ENCODE measurements at places on chromosomes 1 and 21.
A peak's percentile ranks its signal among the peaks of the same experiment; 100 is the strongest.

DNA sequence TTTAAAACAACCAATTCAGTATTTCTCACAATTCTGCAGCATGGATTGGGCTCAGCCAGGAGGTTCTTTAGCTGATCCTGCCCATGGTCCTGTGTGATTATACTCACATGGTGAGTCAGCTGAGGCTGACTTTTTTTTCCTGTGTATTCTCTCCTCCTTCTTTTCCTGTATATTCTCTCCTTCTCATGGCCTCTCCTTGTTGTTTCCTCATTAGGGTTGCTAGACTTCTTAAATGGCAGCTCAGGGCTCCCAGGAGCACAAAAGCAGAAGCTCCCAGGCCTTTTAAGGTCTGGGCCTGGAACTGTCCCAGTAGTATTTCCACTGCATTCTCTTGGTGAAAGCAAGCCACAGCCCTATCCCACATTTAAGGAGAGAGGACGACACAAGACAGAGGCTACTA is 26.8 kb downstream of the VANGL1 start:
- no peak for DNase-seq

DNA sequence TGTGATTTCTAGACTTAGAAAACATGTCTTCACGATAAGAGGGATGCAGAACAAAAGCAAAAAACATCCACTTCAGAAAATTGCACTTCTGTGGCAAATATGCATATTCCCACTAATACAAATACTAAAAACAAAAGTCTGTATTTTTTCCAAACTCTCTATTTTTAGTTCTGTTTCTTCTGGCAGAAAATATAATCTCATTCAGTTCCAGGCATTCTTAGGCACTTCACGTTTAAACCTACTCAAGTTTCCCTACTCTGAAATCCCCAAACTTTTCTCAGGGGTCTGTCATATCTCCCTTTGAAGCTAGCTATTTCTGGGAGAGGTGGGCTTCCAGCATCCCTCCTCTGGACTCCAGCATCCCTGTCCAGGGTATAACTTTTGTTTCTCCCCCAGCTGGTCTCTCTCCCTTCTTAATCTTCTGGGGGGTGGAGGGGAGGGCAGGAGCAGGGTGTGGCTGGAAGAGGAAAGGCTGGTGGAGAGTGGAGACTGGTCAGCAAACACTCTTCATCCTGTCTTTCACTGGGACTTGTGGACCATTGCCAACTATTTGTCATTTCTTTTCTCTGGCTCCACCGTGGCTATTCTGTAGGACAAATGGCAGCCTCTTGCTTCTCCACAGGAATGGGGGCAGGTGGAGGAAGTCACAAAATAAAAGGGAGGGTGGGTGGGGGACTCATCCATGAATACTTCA is 19.6 kb upstream of the NCF2 start:
- no peak for DNase-seq

DNA sequence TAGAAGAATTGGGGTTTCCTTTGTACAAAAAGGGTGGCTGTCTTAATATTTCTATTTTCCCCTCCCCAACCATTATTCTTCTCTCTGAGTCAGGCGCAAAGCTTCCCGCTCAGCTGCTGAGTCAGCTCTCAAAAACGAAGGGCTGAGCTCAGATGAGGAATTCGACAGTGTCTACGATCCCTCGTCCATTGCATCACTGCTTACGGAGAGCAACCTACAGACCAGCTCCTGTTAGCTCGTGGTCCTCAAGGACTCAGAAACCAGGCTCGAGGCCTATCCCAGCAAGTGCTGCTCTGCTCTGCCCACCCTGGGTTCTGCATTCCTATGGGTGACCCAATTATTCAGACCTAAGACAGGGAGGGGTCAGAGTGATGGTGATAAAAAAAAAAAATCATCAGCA is 3.0 kb upstream of the TUFT1 start:
- no peak for DNase-seq

DNA sequence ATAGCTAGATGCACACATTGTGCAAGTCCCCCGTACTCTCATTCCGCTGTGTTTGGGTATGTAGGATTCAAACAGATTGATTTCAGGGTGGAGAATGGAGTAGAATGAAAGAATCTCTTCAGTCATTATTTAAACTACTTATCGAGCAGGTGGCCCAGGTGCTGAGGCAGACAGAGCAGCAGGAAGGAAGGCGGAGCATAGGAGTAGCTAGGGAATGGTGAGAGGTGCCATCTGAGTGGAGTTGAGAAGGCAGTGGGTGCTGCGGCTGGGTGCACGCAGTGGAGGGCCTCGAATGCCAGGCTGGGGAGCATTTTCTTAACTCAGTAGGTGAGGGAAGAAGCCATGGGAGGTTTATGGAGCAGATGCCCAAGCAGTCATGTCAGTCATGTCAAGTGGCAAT is 45.2 kb upstream of the CD101 start:
- no peak for DNase-seq

DNA sequence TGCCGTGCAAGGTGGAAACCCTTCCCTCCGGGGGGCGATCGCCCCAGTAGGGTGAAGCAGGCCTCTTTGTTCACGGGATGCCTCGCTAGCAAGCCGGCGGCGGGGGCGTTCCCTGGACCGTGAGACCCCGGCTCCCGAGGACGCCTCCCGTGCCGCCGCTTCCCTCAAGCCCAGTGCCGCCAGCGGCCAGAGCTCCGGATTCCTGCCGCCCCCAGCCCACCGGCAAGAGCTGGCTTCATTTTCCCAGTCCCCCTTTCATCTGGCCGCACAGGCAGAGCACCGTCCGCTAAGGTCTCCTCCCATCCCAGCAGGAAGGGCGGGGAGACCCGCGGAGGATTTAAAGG is 16.3 kb downstream of the IER5 start:
- DNase-seq, result peak; percentile 17

DNA sequence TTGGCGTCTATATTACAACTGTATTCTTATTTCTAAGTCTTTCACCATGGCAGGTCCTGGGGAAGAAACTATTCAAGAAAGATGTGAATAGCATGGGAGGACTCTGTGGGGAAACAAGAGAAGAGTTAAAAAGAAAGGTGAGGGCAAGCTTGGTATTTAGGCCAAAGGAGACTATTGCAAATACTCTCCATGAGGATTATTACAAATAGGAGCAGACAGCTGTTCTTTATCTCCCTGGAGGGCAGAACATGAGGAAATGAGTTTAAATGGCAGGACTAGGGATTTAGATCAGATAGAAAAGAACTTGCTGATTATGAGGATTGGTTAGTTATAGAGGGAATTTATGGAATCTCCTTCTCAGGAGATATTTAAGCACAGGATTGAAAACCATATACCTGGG is 186.8 kb downstream of the CDC7 start:
- DNase-seq, result no peak

DNA sequence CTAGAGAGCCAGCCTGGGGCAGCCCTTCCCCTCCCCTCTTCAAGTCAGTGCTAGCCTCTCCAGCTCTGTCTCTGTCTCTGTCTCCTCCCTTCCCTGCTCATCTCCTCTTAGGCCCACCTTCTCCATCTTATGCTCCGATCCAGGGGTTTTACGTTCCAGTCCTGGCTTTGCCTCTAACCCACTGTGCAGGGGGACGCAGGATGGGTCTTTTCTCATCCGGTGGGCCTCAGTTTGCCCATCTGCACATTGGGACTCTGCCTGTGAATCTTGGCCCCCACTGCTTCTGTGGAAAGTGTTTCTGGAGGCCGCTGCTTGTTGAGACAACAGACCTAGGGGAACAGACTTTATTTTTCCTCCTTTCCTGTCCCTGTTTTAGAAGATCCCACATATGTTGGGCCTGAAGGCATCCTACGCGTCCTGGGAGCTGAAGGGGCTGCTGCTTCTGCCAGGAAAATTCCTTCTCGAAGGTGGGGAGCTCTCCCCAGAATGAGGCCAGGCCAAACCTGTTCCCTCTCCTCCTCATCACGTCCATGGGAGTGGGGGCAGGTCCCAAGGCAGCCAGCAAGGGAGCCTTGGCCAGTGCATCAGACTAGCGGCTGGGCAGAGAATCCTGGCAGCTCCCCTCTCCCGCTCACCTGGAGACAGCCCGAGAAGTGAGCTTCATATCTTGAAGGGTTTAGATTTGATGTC is 99.5 kb upstream of the CSF3R start:
- DNase-seq, result no peak

GRCh38 chr21:43644609-43645008 is 14.7 kb downstream of the HSF2BP start:
- no peak for DNase-seq

GRCh38 chr1:30713311-30713710 is 10.1 kb downstream of the MATN1 start:
- no peak for DNase-seq

DNA sequence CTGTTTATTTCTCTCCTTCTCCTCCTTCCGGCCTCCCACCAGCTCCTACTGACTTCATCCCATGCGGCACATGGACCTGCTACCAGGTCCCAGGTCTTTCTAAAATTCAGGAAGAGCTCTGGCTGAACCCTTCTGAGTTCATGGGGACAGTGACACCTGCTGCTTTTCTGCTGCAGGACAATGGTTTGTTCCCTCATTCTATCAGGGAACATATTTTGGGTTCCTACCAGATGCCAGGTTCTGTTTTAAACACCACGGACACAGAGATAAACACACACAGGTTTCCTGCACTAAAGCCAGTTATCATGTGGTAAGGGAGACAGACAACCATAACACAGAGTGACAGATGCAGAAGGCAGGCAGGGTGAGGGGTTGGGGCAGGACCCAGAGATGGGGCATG is 114.0 kb upstream of the RAB4A start:
- no peak for DNase-seq

- no peak for DNase-seq
Measured at GRCh38 chr1:229067546-229067945, 203.4 kb upstream of the RAB4A start.

GRCh38 chr1:167360120-167360519 is 139.4 kb downstream of the POU2F1 start:
- no peak for DNase-seq

GRCh38 chr1:26317146-26317545 is 612 bp upstream of the CD52 start:
- no peak for DNase-seq

DNA sequence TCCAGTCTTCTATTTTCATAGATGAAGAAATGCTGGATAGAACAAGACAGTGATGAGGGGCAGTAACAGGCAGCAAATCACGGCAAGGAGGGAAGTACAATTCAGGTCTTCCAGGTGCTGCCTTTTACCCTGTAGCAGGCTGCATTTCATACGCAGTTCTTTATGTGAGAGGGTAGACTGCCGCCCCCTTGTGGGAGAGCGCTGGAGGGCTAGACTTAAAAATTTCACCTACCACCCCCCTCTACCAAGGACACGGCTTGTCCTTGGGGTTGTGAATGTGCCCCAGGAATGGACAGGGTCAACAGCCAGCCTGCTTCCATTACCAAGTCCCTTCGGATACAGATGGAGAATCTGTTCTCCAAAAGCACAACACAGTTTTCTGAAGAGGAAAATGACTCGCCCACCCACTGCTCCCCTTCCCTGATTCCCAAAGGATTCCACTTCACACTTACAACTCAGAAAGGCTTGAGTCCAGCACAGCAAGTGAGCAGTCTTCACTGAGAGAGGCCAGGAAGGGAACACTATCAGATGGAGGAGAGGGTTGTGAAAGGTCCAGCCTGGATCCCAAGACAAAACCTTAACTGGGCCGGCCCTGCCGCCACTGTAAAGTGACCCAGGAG is 7.4 kb downstream of the WDR77 start:
- DNase-seq, result peak; percentile 45

DNA sequence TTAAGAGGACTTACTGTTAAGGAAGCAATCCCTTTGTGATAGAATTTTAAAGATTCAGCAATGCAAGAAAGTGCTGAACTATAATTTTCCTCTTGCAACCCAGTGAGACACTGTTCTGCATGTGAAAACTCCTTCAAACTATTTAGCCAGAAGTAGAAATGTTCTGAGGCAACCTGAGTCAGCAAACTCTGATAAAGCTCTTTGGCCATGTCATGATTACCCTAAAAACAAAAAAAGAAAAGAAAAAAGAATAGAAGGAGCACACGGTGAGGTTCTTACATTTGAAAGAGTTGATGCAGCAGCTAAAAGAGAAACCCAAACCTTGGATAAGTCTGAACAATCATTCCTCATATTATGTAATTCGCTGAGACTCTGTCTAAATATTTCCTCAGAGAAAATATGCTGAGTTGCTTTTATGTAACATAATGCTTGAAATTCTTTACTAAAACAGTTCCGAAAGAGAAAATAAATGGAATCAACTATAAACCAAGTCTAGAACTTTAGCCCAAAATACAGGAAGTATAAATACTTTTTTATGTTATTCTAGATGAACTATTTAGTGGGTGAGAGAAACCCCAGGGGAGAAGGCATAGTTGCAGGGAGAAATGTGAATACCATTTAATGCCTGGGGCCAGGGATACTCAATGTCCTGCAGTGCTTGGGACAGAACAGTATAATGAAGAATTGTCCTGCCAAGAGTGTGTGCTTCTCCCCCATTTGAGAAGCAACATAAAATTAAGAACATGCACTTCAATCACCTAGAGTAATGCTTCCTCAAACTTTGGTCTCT is 60.0 kb downstream of the INTS7 start:
- no peak for DNase-seq

DNA sequence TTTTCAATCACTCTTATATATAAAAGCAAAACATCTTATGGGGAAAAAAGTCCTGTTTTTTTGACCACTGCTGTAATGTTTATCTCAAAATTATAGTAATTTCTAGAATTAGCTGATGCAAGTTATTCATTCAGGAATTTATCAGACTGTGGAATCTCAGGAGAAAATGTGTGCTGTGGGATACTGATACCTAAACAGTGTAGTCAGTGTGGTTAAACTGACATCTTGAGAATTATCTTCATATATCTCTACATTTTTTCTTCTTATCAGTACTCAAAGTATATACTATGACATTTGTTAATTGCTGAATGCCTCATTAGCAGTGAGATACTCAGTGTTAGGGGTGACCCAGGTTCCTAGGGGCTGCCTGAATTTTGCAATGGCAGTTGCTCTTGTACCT is 839.3 kb downstream of the KCNT2 start:
- DNase-seq, result no peak

DNA sequence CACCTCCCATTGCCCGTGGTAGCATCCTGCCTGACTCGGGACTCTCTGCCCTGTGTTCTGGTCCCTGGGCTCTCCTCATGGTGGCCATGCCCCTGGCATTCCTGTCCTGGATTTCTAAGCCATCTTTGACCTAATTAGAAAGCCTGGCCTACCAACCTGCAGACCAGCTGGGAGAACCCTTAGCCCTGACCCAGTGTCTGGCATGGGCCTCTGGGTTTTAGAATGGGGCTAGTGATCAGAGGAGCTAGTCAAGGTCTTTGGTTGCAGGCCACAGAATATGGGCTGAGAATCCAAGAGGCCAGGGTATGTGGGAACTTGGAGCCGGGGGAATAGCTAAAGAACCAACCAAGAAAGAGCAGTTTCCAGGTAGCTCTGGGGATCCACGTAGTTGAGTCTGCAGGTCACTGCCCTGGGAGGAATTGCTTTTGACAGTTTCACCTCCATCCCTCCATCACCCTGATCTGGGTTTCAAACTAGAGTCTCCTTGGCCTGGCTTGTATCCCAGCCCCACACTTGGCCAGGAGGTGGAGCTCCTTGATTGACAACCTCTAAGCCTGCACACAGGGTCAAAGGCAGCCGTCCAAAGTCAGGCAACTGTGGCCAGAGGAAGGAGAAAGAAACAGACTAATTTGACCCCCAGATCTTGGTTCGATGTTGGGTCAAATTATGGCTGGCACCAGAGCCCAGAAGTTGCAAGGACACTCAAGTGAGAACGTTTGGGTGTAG is 54.7 kb upstream of the ABCG1 start:
- DNase-seq, result peak; percentile 20

- DNase-seq, result no peak
Measured at GRCh38 chr1:33338048-33338439, 17.1 kb upstream of the A3GALT2 start.

Measured in stimulated activated CD8-positive, alpha-beta memory T cell treated with anti-CD3 and anti-CD28 coated beads, Interleukin-2, amount 100 ng/mL, for 48 hours (primary cell).